Activated naive CD4-positive, alpha-beta T cell treated with anti-CD3 and anti-CD28 coated beads for 36 hours (primary cell): ENCODE measurements at places on chromosomes 1 and 21. TPM values are rescaled to one million over a fixed set of nuclear protein-coding genes. Genes with fewer than 3 reads are reported as not detected.
A peak's percentile ranks its signal among the peaks of the same experiment; 100 is the strongest.

- no peak overlapping the region for H3K4me3 ChIP-seq
- no peak for DNase-seq
- H3K4me1 ChIP-seq: no peaks in the 10 kb centered on the region
- peaks cover 3% of the 10 kb centered on the region for H3K27me3 ChIP-seq
- no peak overlapping the region for H3K27ac ChIP-seq
These were observed 1.6 kb upstream of the TAS1R2 start for GRCh38 chr1:18861082-18861481.

- no peak for DNase-seq
- no peak overlapping the region for H3K27ac ChIP-seq
- peaks cover 2% of the 10 kb centered on the region for H3K27me3 ChIP-seq
- peaks cover 17% of the 10 kb centered on the region for H3K4me1 ChIP-seq
These were observed 45.7 kb downstream of the FYB2 start for GRCh38 chr1:56773341-56774066.

Gene EXO1
- 59.6 TPM for total RNA-seq

Gene CDCA8
- total RNA-seq: 73.6 TPM

- H3K4me3 ChIP-seq: no peak overlapping the region
- H3K36me3 ChIP-seq: no peaks in the 10 kb centered on the region
- DNase-seq: peak; percentile 39
- H3K27ac ChIP-seq: no peak overlapping the region
These were observed 29.6 kb downstream of the CHIA start for GRCh38 chr1:111320066-111320879.

Gene CELA2B
- not detected for total RNA-seq
